Mesendoderm (in vitro differentiated cells): ENCODE measurements at places on chromosomes 5 and 9.

DNA sequence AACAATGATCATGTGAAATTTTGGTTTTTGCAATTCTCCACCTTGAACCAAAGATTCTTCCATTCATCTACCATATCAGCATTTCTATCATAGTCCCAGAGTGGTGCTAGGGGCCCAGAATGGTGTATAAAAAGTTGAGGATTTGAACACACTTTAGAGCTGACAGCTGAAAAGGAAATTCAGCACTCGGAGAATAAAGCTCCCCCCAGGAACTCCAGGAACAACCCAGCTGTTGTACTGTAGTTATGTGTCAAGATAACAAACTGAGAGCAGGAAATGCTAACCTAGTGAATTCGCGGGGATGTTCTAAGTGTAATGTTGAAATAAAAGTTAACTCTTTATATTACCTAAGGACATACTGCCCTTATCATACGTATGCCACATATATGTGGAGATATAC, 216.7 kb downstream of the NFIB start:
- peak; percentile 76 for DNase-seq

DNA sequence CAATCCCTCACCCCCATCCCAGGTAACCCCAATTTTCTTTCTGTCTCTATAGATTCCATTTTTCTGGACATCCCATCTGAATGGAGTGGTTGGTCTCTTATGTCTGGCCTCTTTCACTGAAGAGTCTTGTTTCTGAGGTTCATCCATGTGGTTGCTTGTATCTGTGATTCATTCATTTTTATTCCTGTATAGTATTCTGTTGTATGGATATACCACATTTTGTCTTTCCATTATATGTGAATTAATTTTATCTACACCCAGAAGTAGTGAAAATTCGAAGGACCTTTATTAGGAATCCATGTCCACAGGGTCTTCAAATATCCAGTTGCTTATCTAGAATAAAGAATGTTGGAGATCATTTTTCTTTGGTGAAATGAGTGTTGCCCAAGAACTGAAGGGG, 207.6 kb upstream of the MSX2 start:
- DNase-seq: no peak

- no peak for DNase-seq
Observed at GRCh38 chr5:144206141-144206540, 35.5 kb downstream of the KCTD16 start.

GRCh38 chr5:119344231-119344630, 11.6 kb upstream of the TNFAIP8 start:
- no peak for DNase-seq

- no peak for DNase-seq
Observed at GRCh38 chr5:45288746-45289145, 407.4 kb downstream of the HCN1 start.

- DNase-seq: no peak
Observed at GRCh38 chr9:105483618-105484017, 35.8 kb downstream of the FSD1L start.

GRCh38 chr5:134989266-134989830, 21.6 kb downstream of the CATSPER3 start:
- DNase-seq: peak; percentile 50

GRCh38 chr9:109245310-109245897, 75.5 kb downstream of the EPB41L4B start:
- DNase-seq: no peak

GRCh38 chr5:72160329-72160728, 53.1 kb downstream of the MAP1B start:
- no peak for DNase-seq

GRCh38 chr5:119117237-119117636, 46.4 kb downstream of the DMXL1 start:
- DNase-seq: no peak

- DNase-seq: no peak
Observed at GRCh38 chr5:133081703-133082102, 29.9 kb downstream of the HSPA4 start.
